Bone marrow (tissue), 2 donors: ENCODE measurements at places on chromosomes 4 and X.

- DNase-seq: no peak
These were observed 10.7 kb upstream of the CPE start for GRCh38 chr4:165368114-165368513.

DNA sequence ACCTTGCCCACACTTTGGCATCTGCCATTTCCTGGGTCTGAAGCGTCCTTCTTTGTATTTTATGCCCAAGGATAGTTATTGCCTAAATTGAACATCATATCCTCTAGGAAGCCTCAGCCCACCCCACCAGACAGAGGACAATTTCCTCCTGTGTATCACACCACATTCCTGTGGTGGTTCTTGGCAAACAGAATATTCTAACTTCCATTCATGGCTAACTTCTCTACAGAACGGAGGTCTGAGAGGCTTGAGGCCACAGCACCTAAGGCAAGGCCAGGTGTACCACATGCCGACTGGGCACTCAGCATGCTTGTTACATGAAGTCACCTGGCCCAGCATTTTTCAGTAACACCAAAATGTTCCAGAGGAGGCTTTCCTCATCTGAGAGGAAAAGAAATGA is 42.4 kb downstream of the CD99L2 start:
- DNase-seq: no peak

DNA sequence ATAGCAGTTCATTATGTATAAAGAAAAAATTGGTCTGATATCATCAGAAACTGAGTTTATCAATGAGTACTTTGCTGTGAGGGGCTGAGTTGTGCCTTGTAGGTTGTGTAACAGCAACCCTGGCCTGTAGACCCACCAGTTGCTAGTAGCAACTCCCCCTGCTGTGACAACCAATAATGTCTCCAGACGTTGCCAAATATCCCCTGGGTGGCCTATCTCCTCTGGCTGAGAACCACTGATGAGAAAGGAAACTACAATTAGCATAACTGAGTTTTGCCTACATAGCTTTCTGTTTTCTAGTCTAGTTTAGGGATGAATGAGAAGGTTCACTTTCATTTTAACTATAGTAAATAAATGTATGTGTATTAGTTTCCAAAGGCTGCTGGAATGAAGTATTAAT is 234.1 kb downstream of the CPE start:
- DNase-seq: no peak

- DNase-seq: no peak
These were observed 26.2 kb upstream of the BOD1L1 start for GRCh38 chr4:13653766-13654161.

GRCh38 chr4:148778980-148779675 is 336.9 kb upstream of the NR3C2 start:
- no peak for DNase-seq

DNA sequence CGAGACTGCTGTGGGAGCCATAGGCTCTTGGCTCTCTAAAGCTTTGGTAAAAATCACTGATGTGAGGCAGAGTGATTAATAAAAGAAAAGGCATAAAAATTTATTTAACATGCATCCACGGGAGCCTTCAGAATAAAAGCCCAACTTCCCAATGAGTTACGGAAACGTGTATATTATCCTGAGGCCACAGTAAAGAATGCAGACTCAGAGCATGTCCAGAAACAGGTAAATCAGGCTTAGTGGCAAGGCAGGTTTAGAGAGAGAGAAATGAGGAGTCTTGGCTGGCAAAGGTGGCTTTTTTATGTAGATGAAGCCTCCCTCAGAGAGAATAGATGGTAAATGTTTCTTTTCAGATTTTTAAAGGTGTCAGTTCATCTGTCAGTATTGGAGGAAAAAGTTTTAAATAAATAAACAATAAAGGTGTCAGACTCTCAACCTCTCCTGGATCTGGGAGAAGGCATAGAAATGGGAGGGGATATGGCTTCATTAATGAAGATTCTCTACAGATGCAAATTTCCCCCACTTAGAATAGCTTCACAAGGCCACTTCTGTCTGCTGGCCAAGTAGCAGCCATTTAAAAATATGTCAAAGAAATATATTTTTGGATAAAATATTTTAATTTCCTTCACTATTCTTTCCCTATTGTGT is 24.0 kb downstream of the C4orf51 start:
- DNase-seq: no peak

- no peak for DNase-seq
These were observed at the start of gene MAGEB1 for GRCh38 chrX:30246769-30247489. Gene MAGEB1 (plus strand): TSS chrX:30247146. CDS start chrX:30250494, 3,348 bp downstream.

DNA sequence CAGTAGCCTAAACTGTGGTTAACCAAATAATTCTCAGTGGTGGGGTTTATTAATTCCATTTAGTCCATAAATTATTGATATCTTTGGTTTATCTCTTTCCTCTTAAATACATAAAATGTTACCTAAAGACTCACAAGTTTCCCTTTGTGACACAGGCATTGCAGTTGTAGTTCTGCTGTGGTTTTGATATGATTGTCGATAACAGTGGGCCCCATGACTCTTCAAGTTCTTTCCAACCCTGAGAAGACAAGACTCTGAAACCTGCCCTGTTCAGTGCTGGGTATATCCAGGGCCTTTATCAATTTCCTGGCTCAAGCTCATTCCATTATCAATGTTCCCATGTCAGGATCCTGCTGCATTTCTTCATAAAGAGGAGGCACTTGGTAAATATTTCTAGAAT is 117.9 kb upstream of the TBC1D9 start:
- no peak for DNase-seq

DNA sequence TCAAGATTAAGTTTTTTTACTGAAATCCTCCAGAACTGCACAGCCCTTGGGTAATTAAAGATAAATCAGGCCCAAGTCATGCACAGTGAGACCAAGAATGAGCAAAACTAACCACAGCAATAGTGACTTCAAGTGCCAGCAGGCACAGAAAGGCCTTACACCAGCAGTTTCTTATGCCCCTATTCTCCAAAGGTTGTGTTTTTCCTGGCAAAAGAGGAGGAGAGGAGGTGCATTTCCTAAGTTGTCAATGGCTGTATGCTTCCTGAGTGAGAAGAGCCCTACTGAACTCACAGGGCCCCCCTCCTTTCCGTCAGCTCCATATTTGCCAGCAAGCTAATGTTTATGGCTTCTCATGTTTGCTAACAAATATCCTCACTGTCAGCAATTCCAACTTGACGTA is 418.7 kb upstream of the INTU start:
- no peak for DNase-seq

GRCh38 chrX:48508400-48509244 is at the start of gene PORCN:
Gene PORCN (plus strand): TSS chrX:48508992. CDS start chrX:48509821, 829 bp downstream.
- peak; percentile 43 for DNase-seq

DNA sequence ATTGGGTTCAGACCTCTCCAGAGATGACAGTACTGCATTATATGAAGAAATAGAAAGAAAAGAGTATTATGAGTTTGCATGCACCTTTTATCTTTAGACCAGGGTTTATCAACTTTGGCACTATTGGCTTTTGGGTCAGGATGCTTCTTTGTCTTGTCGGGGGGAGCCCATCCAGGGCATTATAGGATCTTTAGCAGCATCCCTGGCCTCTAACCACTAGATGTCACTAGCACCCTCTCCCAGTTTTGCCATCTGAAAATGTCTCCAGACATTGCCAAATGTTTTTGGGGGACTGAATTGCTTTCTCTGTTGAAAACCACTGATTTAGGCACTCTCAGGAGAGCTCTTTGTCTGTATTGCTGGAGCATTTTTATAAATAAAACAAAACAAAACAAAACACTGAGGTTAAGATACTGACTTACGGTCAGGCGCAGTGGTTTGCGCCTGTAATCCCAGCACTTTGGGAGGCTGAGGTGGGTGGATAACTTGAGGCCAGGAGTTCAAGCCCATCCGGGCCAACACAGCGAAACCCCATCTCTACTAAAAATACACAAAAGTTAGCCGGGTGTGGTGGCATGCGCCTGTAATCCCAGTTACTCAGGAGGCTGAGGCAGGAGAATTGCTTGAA is 23.6 kb downstream of the CA5B start:
- DNase-seq: peak; percentile 12

GRCh38 chr4:168707205-168707604 is 210.4 kb downstream of the PALLD start:
- no peak for DNase-seq

DNA sequence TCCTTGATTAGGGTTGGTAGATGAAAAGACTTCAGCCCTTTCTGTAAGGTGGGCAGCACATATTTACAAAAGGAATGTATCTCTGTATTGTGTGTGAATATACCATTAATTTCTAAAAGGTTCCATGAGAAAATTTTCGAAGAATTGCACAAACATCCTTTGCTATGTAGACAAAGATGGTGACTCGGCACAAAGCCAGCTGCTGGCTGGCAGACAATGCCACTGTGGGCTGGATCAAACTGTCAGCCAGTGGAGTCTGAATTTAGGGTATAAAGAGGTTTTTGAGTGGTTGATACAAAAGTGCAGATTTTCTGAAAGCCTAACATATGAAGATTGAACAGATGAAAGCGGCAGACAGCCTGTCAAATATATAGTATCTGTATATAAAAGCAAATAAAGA is 5.6 kb upstream of the TXK start:
- peak; percentile 10 for DNase-seq

GRCh38 chrX:22078117-22078516 is 46.0 kb downstream of the PHEX start:
- no peak for DNase-seq

DNA sequence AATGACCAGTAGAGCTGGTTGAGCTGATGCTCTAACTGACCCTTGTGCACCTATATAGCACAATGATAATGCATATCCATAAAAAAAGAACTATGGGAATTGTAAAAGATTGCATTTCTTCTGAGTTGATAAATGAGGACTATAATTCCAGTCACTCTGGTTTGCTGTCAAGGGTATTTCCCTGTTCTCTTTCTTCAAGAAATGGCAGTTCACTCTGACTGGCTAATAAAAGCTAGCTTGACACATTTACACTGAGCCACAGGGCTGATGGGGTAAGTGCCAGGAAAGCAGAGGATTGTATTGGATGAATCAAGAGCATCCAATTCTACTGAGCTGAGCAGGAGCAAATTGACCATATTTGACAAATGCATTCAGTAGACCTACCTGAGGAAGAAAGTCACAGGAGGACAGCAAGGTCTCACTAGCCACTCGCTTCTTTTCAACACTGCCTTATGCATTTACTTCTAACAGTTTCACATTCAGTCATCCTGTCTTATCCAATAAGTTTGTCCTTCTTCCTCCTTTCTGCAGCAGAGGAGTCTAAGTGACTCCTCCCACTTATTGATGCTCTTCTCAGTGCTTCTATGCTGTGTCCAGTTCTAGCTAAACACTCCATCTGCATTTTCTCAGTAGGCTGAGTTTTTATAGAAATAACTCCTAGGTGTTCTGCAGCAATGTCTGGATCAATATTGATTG is 43.0 kb downstream of the RBMX2 start:
- no peak for DNase-seq

DNA sequence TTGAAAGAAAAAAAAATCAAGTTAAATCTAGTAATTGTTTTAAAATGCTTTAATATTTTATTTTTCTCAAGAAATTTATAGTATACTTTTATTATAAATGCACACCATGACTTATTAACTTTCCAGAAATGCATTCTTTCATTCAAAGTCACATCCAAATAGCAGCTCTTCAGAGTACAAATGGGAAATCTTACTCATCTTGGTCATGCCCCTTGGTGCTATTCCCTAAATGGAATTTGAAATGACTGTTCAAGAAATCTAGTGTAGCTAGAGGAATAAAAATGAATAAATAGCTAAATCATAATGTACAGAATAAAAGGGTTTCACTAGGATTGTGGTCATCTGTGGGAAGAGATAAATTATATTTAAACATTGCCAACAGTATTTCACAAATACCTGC is 1139.7 kb downstream of the PCDH18 start:
- DNase-seq: no peak

GRCh38 chr4:87962398-87963146 is 12.9 kb upstream of the SPP1 start:
- no peak for DNase-seq

GRCh38 chr4:93000910-93001309 is 697.1 kb downstream of the GRID2 start:
- DNase-seq: no peak

- DNase-seq: no peak
These were observed 184.9 kb downstream of the FRAS1 start for GRCh38 chr4:78242071-78242470.

GRCh38 chr4:88793475-88793874 is 95.8 kb upstream of the NAP1L5 start:
- no peak for DNase-seq

DNA sequence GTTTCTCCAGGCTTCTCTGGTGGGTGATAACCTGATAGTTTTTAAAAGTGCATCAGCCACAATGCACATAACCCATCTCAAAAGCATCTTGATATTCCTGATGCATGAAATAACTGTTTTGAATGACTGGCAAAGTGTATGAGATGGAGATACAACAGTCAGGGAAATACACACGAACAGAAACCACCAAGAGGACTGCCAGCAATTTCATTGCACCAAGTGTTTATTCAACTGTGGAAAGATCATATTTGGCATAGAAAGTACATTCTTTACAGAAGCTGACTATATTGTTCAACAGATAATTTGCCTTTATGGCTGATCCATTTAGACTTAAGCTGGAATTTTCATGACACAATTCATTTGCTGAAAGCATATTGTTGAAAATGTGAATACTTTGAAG is 139.5 kb downstream of the SLIT2 start:
- DNase-seq: no peak

GRCh38 chrX:67044029-67044653 is 405.3 kb upstream of the EDA2R start:
- no peak for DNase-seq

GRCh38 chr4:144948009-144948408 is 150.0 kb downstream of the ANAPC10 start:
- DNase-seq: no peak

DNA sequence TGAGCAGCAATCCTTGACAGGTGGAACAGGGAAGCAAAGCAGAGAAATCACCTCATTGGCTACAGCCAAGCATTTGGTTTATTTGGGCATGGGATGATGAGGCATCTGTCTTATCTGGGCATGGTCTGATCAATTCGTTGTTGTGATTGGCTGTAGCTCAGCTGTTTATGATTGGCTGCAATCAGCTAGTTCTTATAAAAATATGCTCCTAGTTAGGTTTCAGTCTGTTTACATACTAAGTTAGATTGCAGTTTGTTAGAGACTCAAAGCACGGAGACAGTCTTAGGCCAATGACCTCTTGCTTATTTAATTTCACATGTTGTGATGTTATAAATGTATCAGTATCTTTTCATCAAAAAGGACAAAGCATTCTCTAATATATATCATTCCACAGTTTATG is 312.0 kb downstream of the PDGFC start:
- no peak for DNase-seq

- no peak for DNase-seq
These were observed 56.6 kb upstream of the ALB start for GRCh38 chr4:73347497-73347896.

GRCh38 chrX:38150993-38151392 is 69.7 kb downstream of the SRPX start:
- DNase-seq: no peak

- DNase-seq: no peak
These were observed 388.7 kb downstream of the FAT4 start for GRCh38 chr4:125703443-125703842.
